DMS 273 treated with DMSO at 0.1 percent for 48 hours (cell line): ENCODE measurements at places on chromosomes 12 and 14.

DNA sequence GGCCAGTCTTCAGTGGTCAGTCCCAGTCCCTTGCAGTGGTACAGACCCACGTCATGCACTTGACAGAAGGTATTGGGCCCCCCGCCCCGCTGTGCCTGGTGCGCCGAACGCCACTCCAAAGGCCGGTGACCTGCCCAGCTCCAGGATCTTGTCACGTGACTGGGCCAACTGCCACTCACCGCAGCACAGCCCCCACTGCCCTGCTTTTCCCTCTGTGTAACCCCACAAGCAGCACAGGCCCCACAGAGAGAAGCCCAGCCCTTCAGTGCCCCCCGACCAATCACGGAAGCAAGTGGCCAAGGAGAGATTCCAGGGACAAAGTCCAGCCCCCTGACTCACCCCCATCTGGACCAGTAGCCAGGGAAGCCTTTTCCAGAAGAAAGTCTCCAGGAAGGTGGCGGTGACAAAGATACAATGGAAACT, 498 bp downstream of the GPR132 start:
- DNase-seq, result no peak

DNA sequence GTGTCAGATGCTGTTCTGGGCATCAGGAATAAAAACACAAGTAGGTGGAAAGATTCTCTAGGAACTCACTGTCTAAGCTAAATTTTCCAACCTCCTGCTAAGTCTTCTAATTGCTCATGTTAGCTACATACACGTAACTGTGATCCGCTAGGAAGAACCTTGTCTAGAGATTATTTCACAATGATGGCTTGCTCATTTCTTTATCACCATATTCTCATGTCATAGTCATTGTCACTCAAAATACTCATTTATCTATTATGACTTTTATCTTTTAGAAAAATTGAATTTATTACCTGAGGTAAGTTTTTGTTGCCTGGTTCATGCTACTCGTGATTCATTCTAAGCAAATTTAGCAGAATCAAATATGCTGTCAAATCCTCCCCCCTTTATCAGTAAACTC, 1402.4 kb upstream of the FLRT2 start:
- no peak for DNase-seq

GRCh38 chr14:105056303-105056831, 8.9 kb downstream of the GPR132 start:
- DNase-seq, result no peak

- no peak for DNase-seq
Measured at GRCh38 chr12:52321418-52321817, 220 bp upstream of the KRT83 start.

- DNase-seq, result no peak
Measured at GRCh38 chr12:57323416-57323815, 72.4 kb upstream of the STAC3 start.

- no peak for DNase-seq
Measured at GRCh38 chr14:75262641-75263040, 16.0 kb upstream of the FOS start.

DNA sequence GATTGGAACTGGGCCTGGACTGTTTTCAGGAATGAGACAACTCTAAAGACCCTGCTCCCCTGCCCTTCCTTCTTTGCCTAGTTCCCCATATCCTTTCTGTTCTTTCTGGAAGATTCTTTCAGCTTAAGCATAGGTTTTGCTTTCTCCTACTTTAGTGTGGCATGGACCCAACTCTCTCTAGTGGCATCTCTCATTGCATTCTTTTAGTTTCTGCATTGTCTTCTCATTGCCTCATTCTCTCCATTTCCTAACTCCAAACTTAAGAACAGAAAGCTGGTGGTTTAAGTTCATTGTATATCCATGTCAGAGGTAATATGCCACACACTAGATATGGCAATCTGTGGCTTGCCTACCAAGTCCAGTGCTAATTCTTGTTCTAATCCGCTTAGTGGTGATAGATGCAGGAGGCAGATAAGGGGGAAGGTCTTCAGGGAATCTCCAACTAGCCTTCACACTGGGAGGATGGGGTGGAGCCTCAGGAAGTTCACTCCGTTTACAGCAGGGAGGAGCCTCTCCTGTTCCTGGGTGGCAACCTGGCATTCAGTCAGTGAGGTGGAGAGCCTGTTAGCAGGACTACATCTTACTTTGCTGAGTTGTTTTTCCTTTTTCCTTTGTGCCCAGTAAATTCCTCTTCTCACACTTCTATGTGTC, 165.1 kb upstream of the LMNTD1 start:
- DNase-seq, result no peak

- no peak for DNase-seq
Measured at GRCh38 chr12:94059394-94060368, 88.7 kb upstream of the PLXNC1 start.

- no peak for DNase-seq
Measured at GRCh38 chr12:31715283-31715825, 13.5 kb downstream of the AMN1 start.

DNA sequence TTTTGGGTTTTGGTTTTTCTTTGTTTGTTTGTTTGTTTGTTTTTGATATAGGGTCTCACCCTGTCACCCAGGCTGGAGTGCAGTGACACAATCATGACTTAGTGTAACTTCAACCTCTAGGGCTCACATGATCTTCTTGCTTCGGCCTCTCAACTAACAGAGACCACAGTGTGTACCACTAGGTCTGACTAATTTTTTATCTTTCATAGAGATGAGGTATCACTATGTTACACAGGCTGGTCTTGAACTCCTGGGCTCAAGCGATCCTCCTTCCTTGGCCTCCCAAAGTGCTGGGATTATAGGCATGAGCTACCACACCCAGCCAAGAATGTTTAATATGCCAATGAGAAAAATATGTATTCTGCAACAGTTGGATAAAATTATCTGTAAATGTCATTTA, 29.6 kb upstream of the USP15 start:
- DNase-seq, result no peak

DNA sequence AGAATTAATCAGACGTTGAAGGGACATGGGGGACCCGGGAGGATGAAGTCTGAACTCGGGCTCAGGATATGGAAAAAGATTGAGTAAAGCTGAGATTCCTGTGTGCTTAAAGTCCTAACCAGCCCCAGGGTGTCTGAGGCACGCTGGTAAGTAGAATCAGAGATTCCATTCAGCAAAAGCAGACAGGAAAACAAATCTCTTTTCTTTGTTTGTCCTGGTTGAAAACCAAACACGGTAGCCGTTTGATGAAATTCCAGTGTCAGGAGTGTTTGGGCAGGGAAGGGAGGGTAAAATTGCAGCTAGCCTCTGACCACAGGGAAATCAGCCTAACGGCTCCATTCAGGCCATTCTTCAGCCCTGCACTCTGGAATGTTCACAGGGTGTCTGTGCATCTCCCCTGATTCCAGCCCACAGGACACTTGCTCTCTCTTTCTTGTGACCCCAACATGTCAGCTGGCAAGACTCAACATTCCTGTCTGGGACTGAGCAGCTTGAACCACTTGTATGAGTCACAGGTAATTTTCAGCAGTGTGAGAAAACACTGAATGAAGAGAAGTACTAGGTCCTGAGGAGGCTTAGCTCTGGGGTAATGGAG, 31.0 kb downstream of the NINJ2 start:
- DNase-seq, result no peak

- DNase-seq, result no peak
Measured at GRCh38 chr12:109621901-109622364, 48.3 kb downstream of the MVK start.

DNA sequence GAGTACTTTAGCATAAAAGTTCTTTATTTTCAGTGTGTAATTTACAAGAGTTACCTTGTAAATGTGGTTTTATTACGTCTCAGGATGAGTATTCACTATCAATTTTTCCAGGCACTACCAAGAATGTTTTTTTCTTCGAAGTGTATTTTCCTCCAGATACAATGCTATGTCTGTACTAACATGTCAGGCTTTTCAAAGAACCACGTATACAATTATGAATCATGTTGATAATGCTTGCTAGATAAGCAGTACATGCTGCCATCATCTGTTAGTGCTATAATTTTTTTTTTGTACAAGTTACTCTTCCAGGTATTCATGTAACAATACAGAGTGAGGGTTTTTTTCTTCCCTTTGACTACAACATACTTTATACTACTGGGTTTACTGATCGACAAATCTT, 5.6 kb upstream of the KANSL2 start:
- DNase-seq, result no peak

DNA sequence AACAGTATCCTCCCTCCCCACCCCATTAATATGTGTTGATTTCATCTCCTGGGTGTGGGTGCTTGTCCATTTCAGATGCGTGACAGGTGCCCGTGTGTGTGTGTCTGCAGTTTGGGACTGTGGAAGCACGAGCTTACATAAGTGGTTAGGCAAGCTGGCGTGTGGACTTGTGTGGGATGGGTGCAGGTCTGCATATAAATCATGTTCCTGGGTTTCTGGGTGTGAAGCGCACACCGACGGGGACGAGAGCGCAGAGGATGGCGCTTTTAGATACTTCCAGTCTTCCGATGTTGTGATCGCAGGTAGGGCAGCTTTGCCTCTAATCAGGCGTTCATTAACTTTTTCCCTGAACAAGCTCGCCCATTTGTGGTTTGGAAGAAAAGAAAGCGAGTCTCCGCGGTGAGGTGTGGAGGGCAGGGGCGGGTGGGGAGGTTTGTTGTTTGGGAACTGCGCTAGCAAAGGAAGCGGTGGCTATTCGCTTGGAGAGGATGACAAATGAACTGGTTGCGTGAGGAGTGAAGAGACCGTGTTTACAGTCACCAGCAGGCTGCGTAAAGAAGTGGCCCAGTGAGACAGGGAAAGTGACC, 865 bp downstream of the RGS6 start:
- no peak for DNase-seq

DNA sequence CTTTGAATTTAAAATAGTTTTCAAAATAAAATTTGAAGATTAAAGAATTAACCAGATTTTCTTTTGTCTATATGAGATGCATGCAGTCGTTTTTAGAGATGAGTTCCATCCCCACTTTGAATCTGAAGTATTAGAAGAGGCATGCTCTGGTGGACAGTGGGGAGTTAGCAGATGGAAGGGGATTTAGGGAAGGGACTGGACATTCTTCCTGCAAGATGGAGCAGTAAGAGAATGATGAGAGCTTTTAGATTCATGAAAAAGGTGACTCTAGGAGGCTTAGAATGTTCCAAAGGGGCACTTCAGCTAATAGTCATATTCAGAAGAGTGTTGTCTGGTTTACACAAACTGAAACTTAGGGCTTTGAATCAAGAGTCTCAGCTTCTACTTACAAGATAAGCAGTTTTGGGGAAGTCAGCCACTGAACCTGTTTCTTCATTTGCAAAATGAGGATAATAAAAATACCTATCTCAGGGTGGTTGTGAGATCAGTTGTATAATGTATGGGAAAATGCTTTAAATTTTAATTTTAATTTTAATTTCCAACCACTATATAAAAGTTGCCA, 3.7 kb downstream of the ZBTB1 start:
- DNase-seq, result no peak

DNA sequence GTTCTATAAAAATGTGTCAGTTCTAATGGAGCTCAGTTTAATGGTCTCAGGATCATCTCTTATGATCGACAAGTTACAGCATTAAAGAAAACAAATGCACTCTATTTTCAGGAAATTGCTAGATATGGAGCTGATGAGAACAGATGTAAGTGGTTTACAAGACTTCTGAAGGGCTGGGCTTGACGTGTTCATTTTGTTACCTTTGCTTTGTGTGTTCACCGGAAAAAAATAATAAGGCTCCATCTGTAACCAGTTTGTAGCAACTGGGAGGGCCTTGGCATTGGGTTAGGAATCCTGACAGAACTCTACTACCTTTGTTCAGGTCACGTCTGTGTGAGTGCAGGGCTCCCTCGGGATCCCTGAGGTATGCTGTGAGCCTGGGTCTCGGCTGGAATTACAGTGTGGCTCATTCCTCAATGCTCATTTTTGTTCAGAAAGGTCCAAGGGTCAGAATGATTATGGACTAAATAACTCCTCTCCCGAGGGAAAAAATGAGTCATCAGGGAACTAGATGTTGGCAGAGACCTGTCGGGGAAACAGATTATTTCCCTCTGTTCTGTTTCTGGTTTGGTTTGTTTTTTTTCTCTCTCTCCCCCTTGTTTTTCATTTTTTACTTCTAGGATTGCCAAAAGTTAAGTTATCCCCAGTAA, 158.0 kb downstream of the SLC5A8 start:
- peak; percentile 1 for DNase-seq

GRCh38 chr14:22791301-22791700, 23.9 kb downstream of the SLC7A7 start:
- DNase-seq, result no peak

GRCh38 chr12:47193066-47193465, 113.3 kb upstream of the AMIGO2 start:
- no peak for DNase-seq

GRCh38 chr14:61147831-61148549, 133.1 kb downstream of the TMEM30B start:
- no peak for DNase-seq

GRCh38 chr14:80494769-80495168, 283.5 kb upstream of the DIO2 start:
- no peak for DNase-seq

DNA sequence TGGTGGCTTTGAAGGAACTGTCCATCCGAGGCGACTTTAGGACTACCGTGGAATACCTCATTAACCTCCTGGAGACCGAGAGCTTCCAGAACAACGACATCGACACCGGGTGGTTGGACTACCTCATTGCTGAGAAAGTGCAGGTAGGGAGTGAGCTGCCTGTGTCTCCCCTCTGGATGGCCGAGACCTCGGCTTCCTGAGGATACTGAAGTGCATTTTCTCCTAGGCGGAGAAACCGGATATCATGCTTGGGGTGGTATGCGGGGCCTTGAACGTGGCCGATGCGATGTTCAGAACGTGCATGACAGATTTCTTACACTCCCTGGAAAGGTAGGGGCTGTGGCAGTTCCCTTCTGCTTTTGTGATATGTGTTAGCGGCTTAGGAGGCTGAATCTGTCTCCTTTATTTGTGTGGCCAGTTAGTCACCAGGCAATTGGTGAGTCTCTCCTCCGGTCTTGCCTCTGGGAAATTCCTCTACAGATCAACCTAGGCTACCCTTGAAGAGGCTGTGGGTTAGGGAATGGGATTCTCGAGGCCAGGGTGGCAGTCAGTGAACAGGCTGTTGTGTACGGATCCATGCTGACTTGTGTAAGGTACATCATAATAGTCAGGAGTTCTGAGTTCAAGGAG, 75.3 kb downstream of the ACACB start:
- no peak for DNase-seq

DNA sequence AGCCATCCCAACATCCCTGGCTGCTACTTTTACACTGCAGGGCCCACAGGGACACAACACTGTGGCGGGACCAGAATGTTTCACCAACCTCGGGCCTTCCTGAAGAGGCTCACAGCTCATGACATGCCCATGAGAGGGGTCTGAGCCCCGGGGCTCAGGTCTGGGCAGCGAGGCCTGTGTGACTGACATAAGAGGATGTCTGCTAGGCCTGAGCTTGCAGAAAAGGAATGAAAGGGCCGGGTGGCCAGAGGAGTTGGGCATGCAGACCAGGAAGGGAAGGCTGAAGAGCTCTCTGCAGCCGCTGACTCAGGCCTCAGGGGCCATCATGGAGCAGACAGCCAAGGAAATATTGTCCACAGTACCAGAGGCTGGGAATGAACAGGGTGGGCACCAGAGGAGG, 18.3 kb upstream of the VSX2 start:
- DNase-seq, result no peak

DNA sequence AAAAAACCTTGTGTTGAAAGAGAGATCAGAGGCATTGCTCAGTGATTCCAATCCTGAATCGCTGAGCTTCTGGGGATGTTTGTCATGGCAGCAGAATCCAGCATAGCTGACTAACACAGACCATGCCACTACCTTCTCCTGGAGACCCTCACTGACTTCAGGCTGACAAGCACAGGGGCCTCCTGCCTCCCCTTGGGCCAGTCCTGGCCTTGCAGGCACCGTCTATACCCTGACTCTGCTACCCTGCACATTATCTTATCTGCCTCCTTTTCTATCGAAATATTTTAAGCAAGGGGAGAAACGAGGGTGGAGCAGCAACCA, 139.8 kb downstream of the KIF26A start:
- DNase-seq, result no peak

GRCh38 chr14:61649283-61649682, 46.0 kb upstream of the HIF1A start:
- DNase-seq, result no peak
